NCI-H345 (cell line): ENCODE measurements at places on chromosomes 16 and 17.

GRCh38 chr16:85761861-85762260 is 11.0 kb upstream of the C16orf74 start:
- no peak for DNase-seq

DNA sequence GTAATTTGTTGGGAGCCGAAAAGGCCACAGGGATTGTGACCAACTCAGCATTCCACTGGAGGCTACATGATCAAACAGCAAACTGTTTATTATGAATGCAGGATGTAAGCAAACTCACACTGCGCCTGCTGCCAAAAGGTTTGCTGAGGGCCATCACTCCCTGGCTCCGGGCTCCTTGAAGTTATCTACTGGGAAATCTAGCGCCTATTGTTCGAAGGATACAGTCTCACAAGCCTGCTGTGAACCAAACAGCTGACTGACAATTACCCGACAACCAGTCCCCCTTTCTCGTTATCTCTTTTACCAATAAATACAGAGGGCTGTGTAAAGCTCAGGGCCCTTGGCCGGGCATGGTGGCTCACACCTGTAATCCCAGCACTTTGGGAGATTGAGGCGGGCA is 52.5 kb downstream of the BCL7C start:
- no peak for DNase-seq

DNA sequence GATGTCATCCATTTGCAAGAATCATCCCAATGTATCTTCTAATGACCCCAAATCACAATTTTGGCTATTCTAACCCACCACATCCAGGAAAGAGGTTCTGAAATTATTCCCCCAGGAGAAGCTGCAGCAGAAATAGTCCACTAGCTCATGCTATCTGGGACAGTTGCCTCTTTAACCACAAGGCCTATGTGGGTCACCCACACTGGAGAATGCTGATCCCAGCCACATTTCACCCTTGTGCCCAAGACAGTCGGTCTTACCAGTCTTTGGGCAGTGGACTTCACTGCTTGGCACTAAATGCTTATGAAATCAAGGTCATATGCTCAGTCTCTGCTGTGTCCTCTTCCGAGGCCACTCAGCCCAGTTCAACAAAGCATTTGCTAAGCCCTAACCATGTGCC is 27.0 kb downstream of the ABCC12 start:
- DNase-seq, result no peak

GRCh38 chr16:62254372-62254771 is 218.1 kb upstream of the CDH8 start:
- DNase-seq, result no peak
